ENCODE measurements at places on chromosomes 6 and 20.
A peak's percentile ranks its signal among the peaks of the same experiment; 100 is the strongest.

DNA sequence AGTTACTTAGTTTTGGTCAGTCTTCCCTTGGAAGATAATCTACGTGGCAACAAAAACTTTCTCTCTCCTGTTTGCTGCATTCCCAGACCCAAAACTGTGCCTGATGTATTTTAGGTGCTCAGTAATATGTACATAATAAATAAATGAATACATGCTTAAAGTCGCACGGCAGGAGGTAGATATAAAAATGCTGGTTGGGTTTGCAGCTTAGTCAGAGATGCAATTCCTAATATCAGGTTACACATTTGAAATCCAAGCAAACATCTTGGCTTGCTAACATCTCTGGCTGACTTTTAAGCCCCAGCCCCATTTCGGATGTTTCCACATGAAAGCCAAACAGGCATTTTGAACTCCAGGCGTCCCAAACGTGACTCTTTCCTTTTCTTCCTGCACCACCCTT is 91.0 kb downstream of the KCNQ5 start:
- DNase-seq = no peak
- no peaks in the 10 kb centered on the region for H3K36me3 ChIP-seq
- no peak overlapping the region for H3K4me3 ChIP-seq
- H3K27ac ChIP-seq = no peak overlapping the region
- no peaks in the 10 kb centered on the region for H3K4me1 ChIP-seq

GRCh38 chr6:11805259-11806053 is 26.9 kb upstream of the ADTRP start:
- no peak overlapping the region for H3K4me3 ChIP-seq
- peaks cover 2% of the 10 kb centered on the region for H3K27me3 ChIP-seq

GRCh38 chr20:50138120-50138478 is 15.4 kb downstream of the PEDS1 start:
- no peaks in the 10 kb centered on the region for H3K27me3 ChIP-seq
- H3K36me3 ChIP-seq = peaks cover 8% of the 10 kb centered on the region
- no peak for DNase-seq
- H3K4me1 ChIP-seq = peaks cover 4% of the 10 kb centered on the region

GRCh38 chr6:169243661-169244060 is 10.0 kb downstream of the THBS2 start:
- H3K36me3 ChIP-seq = no peaks in the 10 kb centered on the region
- no peak overlapping the region for H3K4me3 ChIP-seq
- H3K27ac ChIP-seq = no peak overlapping the region
- H3K4me1 ChIP-seq = no peaks in the 10 kb centered on the region

GRCh38 chr20:62908971-62909791 is 17.1 kb downstream of the DIDO1 start:
- no peak overlapping the region for H3K27ac ChIP-seq
- no peaks in the 10 kb centered on the region for H3K27me3 ChIP-seq
- H3K4me1 ChIP-seq = peaks cover 7% of the 10 kb centered on the region
- no peak overlapping the region for H3K4me3 ChIP-seq

- H3K4me1 ChIP-seq = peaks cover 7% of the 10 kb centered on the region
- no peak overlapping the region for H3K4me3 ChIP-seq
- H3K36me3 ChIP-seq = peaks cover 61% of the 10 kb centered on the region
- no peak overlapping the region for H3K27ac ChIP-seq
- no peak for DNase-seq
Measured at GRCh38 chr6:169710009-169710408, 8.1 kb downstream of the C6orf120 start.

GRCh38 chr6:36127462-36128016 is 2.8 kb upstream of the MAPK13 start:
- peaks cover 15% of the 10 kb centered on the region for H3K4me1 ChIP-seq
- H3K27ac ChIP-seq = no peak overlapping the region
- no peaks in the 10 kb centered on the region for H3K36me3 ChIP-seq

- no peaks in the 10 kb centered on the region for H3K36me3 ChIP-seq
- no peak overlapping the region for H3K4me3 ChIP-seq
- peak; percentile 10 for DNase-seq
- H3K27ac ChIP-seq = no peak overlapping the region
- no peaks in the 10 kb centered on the region for H3K27me3 ChIP-seq
- H3K4me1 ChIP-seq = peaks cover 15% of the 10 kb centered on the region
Measured at GRCh38 chr6:145147981-145148749, 587.2 kb downstream of the EPM2A start.

- no peaks in the 10 kb centered on the region for H3K27me3 ChIP-seq
- DNase-seq = no peak
- no peak overlapping the region for H3K27ac ChIP-seq
- H3K4me3 ChIP-seq = no peak overlapping the region
Measured at GRCh38 chr20:59774921-59775686, 158.3 kb downstream of the SYCP2 start.

GRCh38 chr20:53238121-53238660 is 266.0 kb downstream of the TSHZ2 start:
- H3K4me1 ChIP-seq = no peaks in the 10 kb centered on the region
- H3K4me3 ChIP-seq = no peak overlapping the region
- H3K27ac ChIP-seq = no peak overlapping the region
- no peak for DNase-seq
- H3K36me3 ChIP-seq = no peaks in the 10 kb centered on the region
- H3K27me3 ChIP-seq = no peaks in the 10 kb centered on the region

- DNase-seq = no peak
- H3K4me1 ChIP-seq = no peaks in the 10 kb centered on the region
- H3K4me3 ChIP-seq = no peak overlapping the region
- H3K27me3 ChIP-seq = no peaks in the 10 kb centered on the region
- H3K36me3 ChIP-seq = no peaks in the 10 kb centered on the region
Measured at GRCh38 chr6:136169394-136170148, 80.5 kb downstream of the MTFR2 start.

GRCh38 chr6:154830771-154831170 is 97.6 kb downstream of the SCAF8 start:
- H3K4me1 ChIP-seq = no peaks in the 10 kb centered on the region
- DNase-seq = no peak
- no peak overlapping the region for H3K27ac ChIP-seq
- H3K27me3 ChIP-seq = no peaks in the 10 kb centered on the region
- no peak overlapping the region for H3K4me3 ChIP-seq

DNA sequence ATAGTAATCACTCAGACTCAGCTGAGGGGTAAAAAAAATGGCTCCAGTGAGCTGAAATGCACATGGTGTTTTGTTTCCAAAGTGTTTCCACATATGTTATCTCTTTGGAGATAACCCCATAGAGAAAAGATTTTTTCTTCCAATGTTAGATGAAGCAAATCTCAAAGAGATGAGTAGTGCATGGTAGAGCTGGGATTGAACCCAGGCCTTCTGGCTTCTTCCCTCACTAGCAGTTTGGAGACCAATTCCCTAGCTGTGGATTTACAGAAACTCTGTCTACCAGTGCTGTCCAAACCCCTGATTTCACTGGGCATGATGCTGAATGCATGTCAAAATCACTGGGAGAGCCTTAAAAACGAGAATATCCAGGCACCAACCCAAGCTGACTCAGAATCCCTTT is 165.1 kb downstream of the LRFN2 start:
- H3K36me3 ChIP-seq = no peaks in the 10 kb centered on the region
- H3K4me3 ChIP-seq = no peak overlapping the region
- H3K4me1 ChIP-seq = peaks cover 4% of the 10 kb centered on the region
- H3K27ac ChIP-seq = no peak overlapping the region

- H3K4me1 ChIP-seq = peaks cover 20% of the 10 kb centered on the region
- no peaks in the 10 kb centered on the region for H3K27me3 ChIP-seq
- no peaks in the 10 kb centered on the region for H3K36me3 ChIP-seq
- no peak overlapping the region for H3K27ac ChIP-seq
- H3K4me3 ChIP-seq = no peak overlapping the region
Measured at GRCh38 chr6:16494793-16495192, 256.4 kb downstream of the GMPR start.

DNA sequence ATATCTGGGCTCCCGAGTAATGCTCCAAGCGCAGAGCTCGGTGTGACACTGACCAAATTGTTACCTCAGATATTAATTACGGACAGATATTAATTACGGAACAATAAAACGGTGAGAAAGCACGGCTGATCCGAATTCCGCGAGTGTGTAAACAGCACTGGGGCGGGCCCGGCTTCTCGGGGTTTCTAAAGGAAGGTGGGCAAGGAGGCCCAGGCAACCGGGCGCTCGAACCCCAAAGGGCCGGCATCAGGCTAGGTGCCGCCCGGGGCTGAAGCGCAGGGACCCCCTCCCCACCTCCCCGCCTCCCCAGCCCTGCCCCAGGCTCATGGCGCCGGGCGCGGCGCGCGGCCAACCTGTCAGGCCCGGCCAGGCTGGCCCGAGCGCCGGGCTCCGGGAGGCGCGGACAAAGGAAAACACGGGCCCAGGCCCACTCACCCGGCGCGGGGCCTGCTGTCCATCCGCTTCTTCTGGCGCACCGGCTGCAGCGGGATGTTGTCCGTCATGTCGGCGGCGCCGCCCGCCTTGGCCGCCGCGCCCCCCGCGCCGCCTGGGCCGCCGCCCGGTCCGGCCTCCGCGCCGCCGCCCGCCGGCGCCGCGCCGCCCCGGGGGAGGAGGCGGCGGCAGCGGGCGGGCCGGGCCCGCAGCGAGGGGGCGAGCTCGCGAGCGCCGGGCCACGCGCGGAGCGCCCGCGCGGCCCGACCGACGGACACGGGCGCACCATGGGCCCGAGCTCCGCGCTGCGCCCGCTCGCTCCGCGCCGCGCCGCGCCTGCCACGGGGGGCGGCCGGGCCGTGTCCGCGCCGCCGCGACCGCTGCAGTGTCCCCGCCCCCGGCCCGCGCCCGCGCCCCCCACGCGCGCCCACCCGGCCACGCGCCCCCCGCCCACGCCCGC is at the start of gene ATP9A:
Gene ATP9A (minus strand): TSS at position 524 of the 892 bp plus-strand sequence. CDS start 21 bp downstream, at position 503.
- H3K27me3 ChIP-seq = no peaks in the 10 kb centered on the region
- H3K4me3 ChIP-seq = peak within 1 kb of the TSS; percentile 99
- H3K4me1 ChIP-seq = no peaks in the 10 kb centered on the region
- H3K27ac ChIP-seq = no peak within 1 kb of the TSS
- DNase-seq = peak; percentile 67

GRCh38 chr6:151698931-151699700 is 108.4 kb upstream of the ESR1 start:
- no peak overlapping the region for H3K27ac ChIP-seq
- no peak overlapping the region for H3K4me3 ChIP-seq
- no peak for DNase-seq
- no peaks in the 10 kb centered on the region for H3K36me3 ChIP-seq
- no peaks in the 10 kb centered on the region for H3K4me1 ChIP-seq

DNA sequence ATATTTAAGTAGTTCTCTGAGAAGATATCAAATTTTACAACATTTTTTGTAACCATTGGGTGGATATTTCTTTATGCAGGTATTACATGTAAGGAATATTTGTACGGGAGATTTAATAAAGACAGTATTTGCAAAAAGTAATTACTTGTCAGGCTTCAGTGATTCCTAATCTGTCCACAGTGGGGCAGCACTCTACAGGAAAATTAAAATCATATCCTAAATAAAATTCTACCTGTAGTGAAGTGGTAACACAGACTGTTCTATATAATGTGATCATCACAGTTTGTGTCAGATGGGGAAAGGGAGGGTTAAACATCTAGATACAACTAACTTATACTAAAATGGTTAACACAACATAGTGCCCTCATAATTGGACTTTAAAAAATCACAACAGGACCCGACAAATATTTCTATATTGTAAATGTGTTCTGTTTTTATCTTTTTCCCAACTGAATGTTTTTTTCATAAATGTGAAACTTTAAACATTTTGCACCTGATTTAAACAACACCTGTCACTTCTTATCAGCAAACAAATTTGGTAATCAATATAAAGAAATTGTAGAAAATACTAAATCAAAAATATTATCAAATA is 145.6 kb upstream of the MANEA start:
- no peak overlapping the region for H3K4me3 ChIP-seq
- no peak overlapping the region for H3K27ac ChIP-seq

DNA sequence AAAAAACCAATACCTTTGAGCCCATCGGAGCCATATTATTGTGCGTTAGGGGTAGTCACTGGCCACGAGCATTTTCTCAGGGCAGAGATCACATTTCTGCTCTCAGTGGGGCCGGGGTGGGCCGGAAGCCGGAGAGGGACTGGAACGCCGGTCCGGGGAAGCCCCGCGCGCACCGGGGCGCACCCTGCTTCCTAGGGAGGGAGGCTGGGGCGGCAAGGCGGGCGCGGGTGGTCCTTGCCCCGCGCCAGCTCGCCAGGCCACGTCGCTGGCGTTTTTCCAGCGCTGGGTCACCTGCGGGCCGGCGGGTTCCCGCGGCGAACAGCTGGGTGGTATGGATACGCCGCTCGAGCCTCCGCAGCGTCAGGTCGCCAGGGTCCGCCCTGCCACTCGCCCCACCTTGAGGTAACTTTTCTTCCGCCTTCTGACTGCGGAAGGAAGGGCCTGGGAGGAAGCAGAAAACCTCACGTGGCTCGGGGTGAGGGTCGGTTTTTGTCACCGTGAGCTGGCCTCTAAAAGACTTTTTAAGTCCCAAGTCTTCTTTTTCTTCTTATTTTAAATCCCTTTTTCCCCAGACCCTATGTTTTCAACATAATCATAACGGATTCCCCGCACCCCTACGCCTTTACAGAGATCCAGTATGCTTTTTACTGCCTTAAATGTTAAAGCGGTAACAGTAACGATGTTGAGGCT is 2.7 kb upstream of the EEF1A1 start:
- DNase-seq = no peak
- H3K4me1 ChIP-seq = peaks cover 2% of the 10 kb centered on the region
- H3K4me3 ChIP-seq = no peak overlapping the region
- peaks cover 13% of the 10 kb centered on the region for H3K36me3 ChIP-seq
- no peak overlapping the region for H3K27ac ChIP-seq

- no peaks in the 10 kb centered on the region for H3K36me3 ChIP-seq
- no peaks in the 10 kb centered on the region for H3K4me1 ChIP-seq
- no peak overlapping the region for H3K27ac ChIP-seq
- H3K4me3 ChIP-seq = no peak overlapping the region
- no peak for DNase-seq
- peaks cover 8% of the 10 kb centered on the region for H3K27me3 ChIP-seq
Measured at GRCh38 chr20:9485614-9486340, 28.6 kb upstream of the LAMP5 start.

- H3K36me3 ChIP-seq = no peaks in the 10 kb centered on the region
- H3K4me1 ChIP-seq = peaks cover 4% of the 10 kb centered on the region
- H3K27me3 ChIP-seq = no peaks in the 10 kb centered on the region
- no peak for DNase-seq
- no peak overlapping the region for H3K4me3 ChIP-seq
- H3K27ac ChIP-seq = no peak overlapping the region
Measured at GRCh38 chr6:162653808-162654207, 73.8 kb downstream of the PRKN start.

DNA sequence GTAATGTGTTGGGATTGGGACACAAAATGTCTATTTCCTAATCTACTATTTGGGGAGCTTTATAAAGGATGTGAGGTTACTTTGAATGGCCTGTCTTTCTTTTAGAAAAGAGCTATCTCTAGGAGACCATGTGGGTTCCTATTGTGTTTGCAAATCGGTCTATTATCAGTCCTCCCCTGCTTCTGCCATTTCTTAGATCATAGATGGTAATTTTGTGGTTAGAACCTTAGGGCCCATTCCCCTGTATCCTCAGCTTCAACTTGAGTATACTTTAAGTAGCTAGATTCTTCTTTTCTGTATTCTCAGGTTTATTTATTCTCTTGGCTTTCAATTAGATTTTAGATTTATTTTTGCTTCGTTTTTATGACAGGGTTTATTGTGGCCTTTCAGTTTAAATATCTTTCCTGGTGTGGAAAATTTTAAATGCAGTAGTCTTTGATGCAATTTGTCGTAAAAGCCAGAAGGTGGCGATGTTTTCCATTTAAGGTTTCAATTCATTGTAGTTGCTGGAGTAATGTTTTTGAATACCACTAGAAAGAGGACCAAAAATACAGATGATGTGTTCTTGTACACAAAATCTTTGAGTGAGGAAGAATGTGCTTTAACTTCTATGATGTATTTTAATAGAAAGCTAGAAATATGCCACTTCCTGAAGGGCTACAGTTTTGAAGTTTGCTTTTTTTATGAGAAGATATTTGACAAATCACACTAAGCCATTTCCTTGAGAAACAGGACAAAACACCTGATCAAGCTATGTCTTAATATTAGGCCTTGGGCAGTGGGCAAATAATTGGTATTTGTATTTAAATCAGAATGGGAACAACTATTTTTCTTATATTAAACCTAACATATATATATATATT is 20.3 kb downstream of the TBPL1 start:
- no peak overlapping the region for H3K27ac ChIP-seq
- no peaks in the 10 kb centered on the region for H3K4me1 ChIP-seq
- H3K27me3 ChIP-seq = no peaks in the 10 kb centered on the region
